Psoas muscle (tissue), 8 donors: ENCODE measurements at places on chromosomes 1 and 21. TPM values are rescaled to one million over a fixed set of nuclear protein-coding genes. Genes with fewer than 3 reads are reported as not detected.

Gene TENT5C
- polyA plus RNA-seq, result 9.7 TPM

Gene TRABD2B
- 0.08 TPM for polyA plus RNA-seq

Gene ADGRL4
- 14.3 TPM for polyA plus RNA-seq

Gene DCST1
- not detected for polyA plus RNA-seq

Gene LORICRIN
- polyA plus RNA-seq, result not detected

Gene SMIM12
- 140 TPM for polyA plus RNA-seq

Gene LYPD8
- polyA plus RNA-seq, result not detected

Gene TSPAN2
- polyA plus RNA-seq, result 1.1 TPM

Gene HSPA6
- 0.32 TPM for polyA plus RNA-seq

Gene MPC2
- polyA plus RNA-seq, result 94.0 TPM

Gene UBASH3A
- 0.06 TPM for polyA plus RNA-seq

Gene RGSL1
- polyA plus RNA-seq, result not detected

Gene CELA2A
- polyA plus RNA-seq, result not detected

Gene HTR6
- not detected for polyA plus RNA-seq

Gene ZNF648
- not detected for polyA plus RNA-seq

Gene DENND2C
- polyA plus RNA-seq, result 1.4 TPM

Gene FNDC5
- 176 TPM for polyA plus RNA-seq

Gene S100A7A
- not detected for polyA plus RNA-seq

Gene CZIB
- 47.8 TPM for polyA plus RNA-seq

Gene FAM78B
- 8.4 TPM for polyA plus RNA-seq

Gene S100A9
- polyA plus RNA-seq, result 46.1 TPM

Gene KCNJ9
- polyA plus RNA-seq, result 0.04 TPM

Gene NOS1AP
- 0.10 TPM for polyA plus RNA-seq

Gene F13B
- not detected for polyA plus RNA-seq

Gene KCNT2
- 0.04 TPM for polyA plus RNA-seq

Gene CLEC20A
- polyA plus RNA-seq, result not detected

Gene ATPAF1
- polyA plus RNA-seq, result 82.0 TPM

Gene ADIPOR1
- 75.3 TPM for polyA plus RNA-seq

Gene FASLG
- not detected for polyA plus RNA-seq

Gene OXCT2
- 0.16 TPM for polyA plus RNA-seq

Gene DYNLT4
- 0.06 TPM for polyA plus RNA-seq

Gene AGO3
- 2.2 TPM for polyA plus RNA-seq

Gene LCE1D
- not detected for polyA plus RNA-seq

Gene GOLT1A
- polyA plus RNA-seq, result 7.1 TPM

Gene TIE1
- 10.9 TPM for polyA plus RNA-seq

Gene NBPF6
- not detected for polyA plus RNA-seq

Gene IGSF3
- 0.52 TPM for polyA plus RNA-seq

Gene DDAH1
- 3.2 TPM for polyA plus RNA-seq

Gene GJA9
- not detected for polyA plus RNA-seq

Gene HSF2BP
- 0.35 TPM for polyA plus RNA-seq

Gene S100A7
- not detected for polyA plus RNA-seq

Gene PADI2
- 58.1 TPM for polyA plus RNA-seq

Gene PLA2G2C
- polyA plus RNA-seq, result not detected

Gene IL20
- polyA plus RNA-seq, result not detected

Gene GNG4
- polyA plus RNA-seq, result 0.04 TPM

Gene ORC1
- polyA plus RNA-seq, result 0.17 TPM

Gene UBE2U
- not detected for polyA plus RNA-seq

Gene RNF187
- 79.1 TPM for polyA plus RNA-seq

Gene RGS8
- under 0.01 TPM for polyA plus RNA-seq

Gene RRP1
- 14.7 TPM for polyA plus RNA-seq

Gene KRTAP19-1
- not detected for polyA plus RNA-seq
